ENCODE measurements at places on chromosomes 13 and 19.
A peak's percentile ranks its signal among the peaks of the same experiment; 100 is the strongest.

GRCh38 chr19:40717880-40718773 is 1.2 kb downstream of the ITPKC start:
- peak overlapping the region; percentile 84 for H3K4me3 ChIP-seq
- peaks cover 7% of the 10 kb centered on the region for H3K36me3 ChIP-seq
- DNase-seq: no peak
- peaks cover 65% of the 10 kb centered on the region for H3K4me1 ChIP-seq
- no peaks in the 10 kb centered on the region for H3K27me3 ChIP-seq

DNA sequence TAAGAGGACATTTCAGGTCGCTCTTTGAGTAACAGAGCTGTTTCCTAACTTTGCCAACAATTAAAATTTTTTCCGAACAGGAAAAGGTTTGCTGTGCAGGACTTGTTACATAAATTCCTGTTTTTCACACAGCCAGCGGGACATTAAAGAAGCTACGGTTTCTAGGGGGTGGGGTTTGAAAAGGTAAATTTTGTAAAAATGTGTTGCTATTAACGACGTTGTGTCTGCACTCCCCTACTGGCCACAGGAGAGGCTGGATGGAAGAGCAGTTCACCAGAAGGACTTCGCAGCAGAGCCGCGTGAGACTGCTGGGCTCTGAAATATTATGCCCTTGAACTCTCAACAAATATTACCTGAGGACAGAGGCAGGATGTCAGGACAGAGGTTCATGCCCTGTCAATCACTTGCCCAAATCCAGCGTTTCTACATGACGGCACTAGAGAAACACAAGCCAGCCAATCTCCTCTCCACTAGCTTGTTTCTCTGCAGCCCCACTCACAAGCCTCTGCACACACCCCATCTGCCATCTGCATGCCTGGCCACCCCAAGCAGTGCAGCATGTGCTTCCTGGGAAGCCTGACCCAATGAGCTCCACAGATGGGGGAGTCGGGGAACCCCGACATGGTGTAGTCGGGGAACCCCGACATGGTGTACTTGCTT is 102.0 kb downstream of the FOXO1 start:
- no peaks in the 10 kb centered on the region for H3K36me3 ChIP-seq
- no peaks in the 10 kb centered on the region for H3K4me1 ChIP-seq
- H3K4me3 ChIP-seq: no peak overlapping the region
- H3K27me3 ChIP-seq: no peaks in the 10 kb centered on the region
- H3K27ac ChIP-seq: no peak overlapping the region

DNA sequence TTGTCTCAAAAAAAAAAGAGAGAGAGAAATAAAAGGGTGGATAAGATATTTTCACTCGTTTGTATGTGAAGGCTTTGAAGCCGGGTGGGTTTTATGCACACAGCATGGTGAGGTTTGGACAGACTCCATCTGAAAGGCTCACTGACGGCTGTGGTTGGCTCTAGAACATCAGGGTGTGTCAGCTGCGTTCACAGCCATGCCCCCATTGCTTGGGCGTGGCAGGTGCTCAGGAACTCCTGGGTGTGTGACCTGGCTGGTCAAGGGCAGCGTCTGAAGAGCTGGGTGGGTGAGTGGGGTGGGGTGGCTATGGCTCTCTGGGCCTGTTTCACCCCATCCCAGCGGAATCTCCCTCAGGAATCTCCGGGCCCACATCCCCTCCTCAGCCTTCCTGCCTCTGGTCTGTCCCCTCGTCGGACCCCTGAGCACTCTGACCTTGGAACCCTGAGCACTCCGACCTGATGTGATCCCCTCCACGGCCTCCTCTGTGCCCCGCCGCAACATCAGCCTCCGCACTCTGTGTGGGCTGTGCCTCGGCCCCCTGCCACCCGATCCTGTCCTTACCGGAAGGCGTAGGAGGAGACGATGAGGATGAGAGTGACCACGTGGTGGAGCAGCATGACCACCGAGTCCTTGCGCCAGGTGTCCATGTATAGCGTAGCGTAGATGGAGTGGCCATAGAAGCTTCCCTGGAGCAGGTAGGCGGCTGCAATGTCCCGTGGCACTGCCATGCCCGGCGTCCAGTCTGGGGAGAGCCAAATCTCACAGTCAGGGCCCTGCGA is 12.2 kb downstream of the CERS1 start:
- H3K4me1 ChIP-seq: no peaks in the 10 kb centered on the region
- H3K27ac ChIP-seq: no peak overlapping the region
- H3K4me3 ChIP-seq: no peak overlapping the region
- H3K27me3 ChIP-seq: no peaks in the 10 kb centered on the region
- H3K36me3 ChIP-seq: no peaks in the 10 kb centered on the region

DNA sequence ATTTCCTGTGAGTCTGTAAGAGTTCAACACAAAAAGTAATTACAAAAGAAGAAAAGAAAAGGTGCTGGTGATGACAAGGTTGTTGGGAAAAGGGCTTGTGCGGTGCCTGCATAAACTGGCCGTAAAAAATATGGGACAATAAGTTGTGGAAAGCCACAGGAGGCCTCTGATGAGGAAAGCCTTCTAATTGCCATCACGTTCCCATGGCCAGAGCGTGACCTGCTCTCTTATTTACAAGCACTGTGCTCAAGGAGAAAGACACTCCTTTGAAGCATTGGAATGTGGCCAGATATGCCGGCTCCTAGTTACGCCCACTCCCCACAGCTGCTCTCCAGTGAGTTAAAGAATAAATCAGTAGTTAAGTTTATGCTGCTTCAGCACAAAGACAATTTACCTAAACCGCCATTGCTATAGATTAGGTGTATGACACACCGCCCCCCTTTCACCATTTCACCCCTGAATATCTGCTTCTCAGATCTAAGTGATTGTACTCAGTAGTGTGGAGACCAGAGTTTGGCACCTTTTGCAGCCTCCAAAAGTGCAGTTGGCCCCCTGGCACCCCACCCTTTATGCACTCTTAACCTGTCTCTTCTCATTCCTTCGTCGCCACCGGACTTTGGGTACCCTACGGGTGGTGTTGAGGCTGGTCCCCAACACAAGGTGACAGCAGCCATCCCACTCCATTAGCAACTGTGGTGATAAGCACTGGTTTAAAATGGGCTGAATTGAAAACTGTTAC is 8.1 kb upstream of the PGLYRP1 start:
- no peak for DNase-seq
- H3K36me3 ChIP-seq: no peaks in the 10 kb centered on the region
- H3K4me1 ChIP-seq: peaks cover 3% of the 10 kb centered on the region
- no peaks in the 10 kb centered on the region for H3K27me3 ChIP-seq
- H3K27ac ChIP-seq: no peak overlapping the region

- no peak overlapping the region for H3K4me3 ChIP-seq
- peaks cover 8% of the 10 kb centered on the region for H3K27me3 ChIP-seq
- H3K36me3 ChIP-seq: no peaks in the 10 kb centered on the region
- DNase-seq: no peak
Observed at GRCh38 chr13:102561933-102562332, 34.9 kb upstream of the TPP2 start.
